ENCODE measurements at places on chromosomes 5 and 9. TPM values are rescaled to one million over a fixed set of nuclear protein-coding genes. Genes with fewer than 3 reads are reported as not detected.

Gene TRIP13
- 47.5 TPM for total RNA-seq

DNA sequence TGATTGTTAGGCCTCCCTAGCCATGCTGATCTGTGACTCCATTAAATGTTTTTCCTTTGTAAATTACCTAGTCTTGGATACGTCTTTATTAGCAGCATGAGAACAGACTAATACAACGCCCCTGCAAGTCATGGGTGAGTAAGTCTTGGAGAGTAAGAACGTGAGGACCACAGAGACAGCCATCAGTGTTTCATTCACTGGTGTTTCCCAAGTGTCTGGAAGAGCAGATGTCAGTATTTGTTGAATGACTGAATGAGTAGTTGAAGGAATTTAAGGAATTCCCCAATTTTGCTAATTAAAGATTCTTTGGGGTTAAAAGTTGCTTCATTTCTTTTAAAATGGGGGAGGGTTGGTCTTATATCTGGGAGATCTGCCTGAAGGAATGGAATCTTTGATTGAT is 178.8 kb downstream of the TRIO start:
- DNase-seq, result no peak

DNA sequence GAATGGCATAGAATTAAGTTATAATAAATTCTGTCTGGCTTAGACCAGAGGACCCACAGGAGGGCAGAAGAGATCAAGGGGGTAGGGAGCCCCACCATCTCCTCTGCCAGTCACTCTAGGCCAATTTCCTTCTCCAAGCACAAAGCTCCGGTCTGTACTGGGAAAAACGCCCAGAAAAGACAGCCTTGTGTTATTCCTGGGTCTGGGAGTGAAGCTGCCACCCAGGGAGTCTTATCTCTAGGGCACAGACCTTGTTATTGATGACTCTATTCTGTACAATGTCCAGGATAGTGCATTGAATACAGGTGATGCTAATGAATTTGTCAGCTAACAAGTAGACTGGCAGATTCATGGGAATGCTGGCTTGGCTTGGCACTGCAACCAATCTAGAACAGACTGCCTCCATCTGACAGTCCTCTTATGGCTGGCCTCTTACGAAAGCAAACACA is 60.7 kb downstream of the MED27 start:
- DNase-seq, result no peak

GRCh38 chr5:164893071-164893470 is 1387.7 kb downstream of the MAT2B start:
- DNase-seq, result no peak

DNA sequence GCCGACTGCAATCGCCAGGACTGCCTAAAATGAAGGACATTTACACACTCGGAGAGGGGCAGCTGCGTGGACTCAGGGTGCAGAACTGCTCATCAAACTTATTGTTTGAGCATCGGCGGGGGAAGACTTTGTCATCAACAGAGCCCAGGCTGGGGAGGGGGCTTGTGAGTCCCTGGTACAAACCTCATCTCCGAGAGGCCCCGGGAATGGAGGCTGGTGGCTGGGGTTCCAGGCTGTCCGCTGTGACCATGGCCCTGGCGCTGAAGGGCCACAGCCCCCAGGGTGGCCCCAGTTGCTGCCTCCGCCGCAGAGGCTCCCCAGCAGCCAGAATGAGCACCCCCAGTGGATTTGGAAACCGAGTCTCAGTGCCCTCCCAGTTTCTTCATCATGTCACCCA is 46.1 kb upstream of the RNU6ATAC start:
- DNase-seq, result no peak

Gene MAT2B
- total RNA-seq, result 104 TPM

Gene ORM2
- total RNA-seq, result not detected

GRCh38 chr5:66987949-66988838 is 208.4 kb downstream of the CD180 start:
- peak; percentile 58 for DNase-seq

DNA sequence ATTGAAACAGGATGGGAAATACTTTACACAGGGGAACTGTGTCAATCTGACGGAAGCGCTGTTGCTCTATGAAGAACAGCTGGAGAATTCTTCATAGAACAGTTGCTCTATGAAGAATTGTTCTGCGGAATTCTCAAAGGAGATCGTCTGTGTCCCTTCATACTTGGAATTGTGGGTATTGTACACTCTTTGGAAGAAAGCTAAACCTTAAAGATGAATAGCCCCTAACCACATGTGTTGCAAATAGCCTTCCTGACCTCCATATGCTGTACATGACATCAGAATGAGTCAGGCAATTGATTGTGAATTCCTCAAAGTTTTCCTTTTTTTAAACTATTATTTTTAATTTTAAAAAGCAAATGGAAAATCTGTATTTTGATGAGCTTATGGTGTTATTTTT is 15.6 kb downstream of the NIM1K start:
- no peak for DNase-seq

- no peak for DNase-seq
Measured at GRCh38 chr9:133165452-133165730, 1.7 kb upstream of the GBGT1 start.

- DNase-seq, result no peak
Measured at GRCh38 chr5:68544091-68544647, 328.6 kb downstream of the PIK3R1 start.

DNA sequence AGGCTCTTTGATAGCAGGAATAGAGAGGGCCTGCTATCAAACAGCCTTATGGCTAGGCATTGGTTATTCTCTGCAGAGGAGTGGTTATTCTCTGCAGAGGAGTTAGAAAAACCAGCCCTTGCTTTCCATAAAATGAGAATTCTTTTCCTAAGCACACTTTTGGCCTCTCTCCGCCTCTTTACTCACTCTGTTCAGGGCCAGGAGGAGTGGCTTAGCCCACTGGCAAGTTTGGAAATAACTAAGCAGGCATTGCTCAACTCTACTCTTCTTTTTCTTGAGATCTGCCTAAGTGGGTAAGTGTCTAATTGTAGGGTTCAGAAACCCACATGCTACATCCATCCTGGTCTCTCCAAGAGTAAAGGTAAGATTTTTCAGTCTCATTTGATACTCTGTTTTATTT is 341.7 kb downstream of the KIAA0825 start:
- DNase-seq, result no peak

Gene CDH18
- not detected for total RNA-seq

GRCh38 chr5:100889165-100889743 is 13.8 kb downstream of the ST8SIA4 start:
- peak; percentile 69 for DNase-seq

- DNase-seq, result no peak
Measured at GRCh38 chr5:98936948-98937715, 8.3 kb upstream of the CHD1 start.

Gene FPGS
- 128 TPM for total RNA-seq

DNA sequence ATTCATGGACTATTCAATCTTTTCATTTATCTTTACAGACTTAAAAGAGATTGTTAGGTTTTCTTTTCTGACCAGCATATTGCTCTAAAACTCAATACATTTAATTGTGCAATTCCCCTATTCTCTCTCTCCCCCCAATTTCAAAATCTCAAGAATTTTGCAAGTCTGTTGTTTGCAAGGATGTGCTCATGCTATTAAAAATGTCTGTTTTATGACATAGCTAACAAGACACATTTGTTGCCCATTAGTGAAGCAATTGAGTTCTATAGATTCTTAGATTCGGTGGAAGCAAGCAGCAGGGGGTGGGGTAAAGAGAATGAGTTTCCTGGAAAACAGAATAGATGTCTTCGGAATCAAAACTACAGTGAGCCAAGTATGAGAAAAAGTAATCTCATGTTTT is 8.5 kb upstream of the CSNK1A1 start:
- DNase-seq, result no peak

Gene COL5A1
- not detected for total RNA-seq

- DNase-seq, result no peak
Measured at GRCh38 chr5:170874017-170874416, 12.2 kb downstream of the RANBP17 start.

GRCh38 chr9:2321523-2322148 is 300.0 kb upstream of the VLDLR start:
- DNase-seq, result no peak

- no peak for DNase-seq
Measured at GRCh38 chr5:117662361-117662760, 1087.7 kb upstream of the SEMA6A start.

GRCh38 chr5:177183142-177183541 is 49.6 kb downstream of the NSD1 start:
- no peak for DNase-seq

DNA sequence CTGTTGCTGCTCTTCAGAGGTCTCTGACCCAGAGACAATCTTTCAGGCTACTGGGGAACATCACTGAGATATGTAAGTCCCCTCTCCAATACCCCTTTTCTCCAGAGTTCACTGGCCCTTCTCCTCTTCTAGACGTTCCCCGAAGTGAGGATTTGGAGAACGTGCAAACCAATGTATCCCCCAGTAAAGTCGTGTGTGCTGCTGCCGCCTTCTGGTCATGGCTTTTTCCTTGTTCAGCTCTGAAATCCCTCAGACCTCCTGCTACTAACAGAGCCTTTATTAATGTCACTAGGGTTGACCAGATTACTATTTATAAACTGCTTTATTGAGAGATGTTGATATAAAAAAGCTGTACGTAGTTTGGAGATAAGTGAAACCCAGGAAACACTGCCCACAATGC is 1028.6 kb downstream of the CDH9 start:
- DNase-seq, result no peak

Gene ICE1
- total RNA-seq, result 35.6 TPM

- DNase-seq, result peak; percentile 69
Measured at GRCh38 chr5:140344683-140345423, 1.6 kb downstream of the HBEGF start.

Gene ELAVL2
- total RNA-seq, result not detected

Gene ZNF454
- not detected for total RNA-seq

GRCh38 chr5:9207817-9208418 is 338.0 kb downstream of the SEMA5A start:
- no peak for DNase-seq

Gene FST
- total RNA-seq, result 0.75 TPM

Gene FCN2
- total RNA-seq, result not detected

GRCh38 chr9:129525656-129526196 is 95.2 kb downstream of the C9orf50 start:
- no peak for DNase-seq

DNA sequence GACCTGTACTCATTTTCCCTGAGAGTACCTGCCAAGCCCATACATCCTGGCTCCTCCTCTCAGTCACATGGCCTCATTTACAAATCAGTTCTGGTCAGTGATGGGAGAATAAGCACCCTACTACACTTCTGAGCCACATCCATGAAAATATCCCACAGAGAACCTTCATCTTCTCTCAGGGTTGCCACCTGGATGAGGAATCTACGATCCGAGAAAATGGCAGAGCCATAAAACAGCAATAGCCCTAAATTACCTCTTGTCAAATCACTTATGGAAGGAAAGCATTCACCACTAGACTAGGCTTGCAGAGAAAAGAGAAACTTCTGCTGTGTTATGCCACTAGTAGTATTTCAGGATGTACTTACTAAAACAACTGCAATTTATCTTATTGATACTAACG is 324.8 kb downstream of the BNC2 start:
- no peak for DNase-seq

Gene MYOT
- total RNA-seq, result not detected

GRCh38 chr9:124321935-124322334 is 64.2 kb downstream of the NEK6 start:
- DNase-seq, result no peak

GRCh38 chr9:134200730-134201129 is 36.4 kb upstream of the RNU6ATAC start:
- no peak for DNase-seq

DNA sequence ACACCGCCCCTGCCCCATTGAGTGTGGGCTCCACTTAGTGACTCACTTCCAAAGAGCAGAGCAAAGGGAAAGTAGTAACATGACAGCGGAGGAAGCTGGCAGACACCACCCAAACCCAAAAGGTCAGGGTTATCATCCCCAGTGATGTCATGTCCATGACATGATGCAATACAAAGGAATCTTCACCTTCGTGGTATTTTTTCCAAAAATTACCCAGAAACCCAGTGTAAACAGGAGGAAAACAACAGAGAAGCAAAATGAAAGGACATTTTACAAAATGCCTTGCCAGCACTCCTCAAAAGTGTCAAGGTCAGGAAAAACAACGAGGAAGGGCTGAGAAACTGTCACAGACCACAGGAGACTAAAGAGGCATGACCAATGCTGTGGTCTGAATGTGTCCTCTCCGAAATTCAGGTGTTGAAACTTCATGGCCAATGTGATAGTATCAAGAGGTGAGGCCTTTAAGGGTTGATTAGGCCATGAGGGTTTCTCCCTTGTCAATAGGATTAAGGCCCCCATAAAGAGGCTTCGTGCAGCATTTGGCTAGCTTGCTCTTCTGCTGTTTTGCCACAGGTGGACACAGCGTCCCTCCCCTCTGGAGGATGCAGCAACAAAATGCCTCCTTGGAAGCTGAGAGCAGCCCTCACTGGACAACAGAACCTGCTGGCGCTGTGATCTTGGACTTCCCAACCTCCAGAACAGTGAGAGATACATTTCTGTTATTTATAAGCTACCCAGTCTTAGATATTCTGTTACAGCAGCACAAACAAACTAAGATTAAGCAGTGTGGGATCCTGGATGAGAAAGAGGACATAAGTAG is 30.5 kb upstream of the MED10 start:
- DNase-seq, result no peak

- DNase-seq, result peak; percentile 55
Measured at GRCh38 chr9:96877269-96877668, 23.0 kb upstream of the ZNF782 start.

GRCh38 chr5:157874861-157875260 is 15.9 kb upstream of the CLINT1 start:
- no peak for DNase-seq

DNA sequence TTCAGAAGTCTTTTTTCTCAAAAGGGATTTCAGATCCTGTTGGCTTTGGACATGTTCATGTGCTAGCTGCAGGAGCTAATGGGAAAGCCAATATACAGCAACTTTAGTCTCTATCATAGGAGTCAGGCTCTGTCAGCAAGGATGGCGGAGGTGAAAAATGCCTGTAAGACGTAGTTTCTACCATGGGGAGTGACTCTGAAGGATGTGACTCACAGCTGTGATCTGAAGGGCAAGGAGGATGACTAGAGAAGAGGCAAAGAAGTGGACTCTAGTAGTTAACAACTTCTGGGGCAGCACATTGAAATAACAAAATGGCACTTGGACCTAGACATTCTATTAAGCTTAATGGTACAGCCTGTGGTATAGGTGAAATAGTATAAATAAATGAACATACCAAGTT is 3.1 kb upstream of the NDUFS4 start:
- no peak for DNase-seq

Gene PCA3
- total RNA-seq, result not detected

DNA sequence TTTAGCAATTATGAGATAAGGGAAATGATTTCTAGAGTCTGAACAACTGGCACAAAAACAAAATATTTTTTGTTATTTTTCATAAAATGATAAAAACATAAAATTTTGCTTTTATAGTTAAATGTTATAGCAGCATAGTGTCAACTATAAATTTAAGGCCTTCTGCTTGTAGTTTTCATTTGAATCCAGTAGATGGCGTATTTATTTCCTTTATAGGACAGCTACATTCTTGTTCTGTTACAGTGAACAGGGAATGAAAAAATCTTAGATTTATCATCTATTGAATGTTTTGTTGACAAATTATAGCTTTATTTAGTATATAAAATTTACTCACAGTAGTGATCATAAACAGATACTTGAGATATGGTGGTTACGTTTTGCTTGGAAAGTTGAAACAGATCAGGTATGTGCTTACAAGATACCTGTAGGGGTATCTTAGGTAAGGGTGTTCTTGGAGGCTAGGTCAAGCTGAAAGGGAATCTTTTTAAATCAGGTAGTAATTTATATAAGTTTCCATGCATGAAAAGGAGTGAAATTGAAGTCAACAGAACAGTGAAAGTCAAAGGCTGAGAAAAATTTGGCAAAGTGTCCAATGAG is 239.3 kb upstream of the GRIN3A start:
- no peak for DNase-seq
